ENCODE measurements at places on chromosomes 1 and 21.

DNA sequence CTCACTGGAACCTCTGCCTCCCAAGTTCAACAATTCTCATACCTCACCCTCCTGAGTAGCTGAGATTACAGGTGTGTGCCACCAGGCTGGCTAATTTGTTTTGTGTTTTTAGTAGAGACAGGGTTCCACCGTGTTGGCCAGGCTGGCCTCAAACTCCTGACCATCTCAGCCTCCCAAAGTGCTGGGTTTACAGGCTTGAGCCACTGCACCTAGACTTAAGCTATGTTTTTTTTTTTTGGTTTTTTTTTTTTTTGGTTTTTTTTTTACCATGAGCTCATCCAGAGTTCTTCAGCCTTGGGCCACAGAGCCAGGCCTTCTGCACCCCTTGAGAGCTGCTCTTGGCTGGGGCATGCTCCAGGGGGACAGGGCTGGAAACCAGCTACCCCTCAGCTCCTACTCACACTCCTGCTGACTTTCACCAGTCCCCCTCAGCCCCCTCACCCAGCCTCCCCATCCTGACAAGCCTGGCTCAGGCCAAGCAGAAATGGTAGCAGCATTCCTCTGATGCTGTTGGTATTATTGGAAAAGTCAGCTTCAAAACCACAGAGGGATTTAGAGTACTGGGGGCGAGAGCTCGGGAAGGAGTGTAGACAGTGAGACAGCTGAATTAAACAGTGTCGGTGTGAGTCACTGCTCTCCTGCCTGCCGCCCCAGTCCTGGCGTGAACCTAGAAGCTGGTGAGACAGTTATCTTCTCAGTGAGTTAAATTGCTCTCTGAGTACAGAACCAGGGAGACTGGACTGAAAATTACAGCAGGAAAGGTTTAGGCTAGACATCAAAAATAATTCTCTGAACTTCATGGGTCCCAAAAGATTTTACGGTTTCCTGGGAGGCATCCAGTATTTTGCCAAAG lies 63.7 kb downstream of the NAV1 start:
- no peak for DNase-seq

GRCh38 chr1:104463126-104463697 lies 713.5 kb downstream of the AMY1C start:
- DNase-seq, result no peak

DNA sequence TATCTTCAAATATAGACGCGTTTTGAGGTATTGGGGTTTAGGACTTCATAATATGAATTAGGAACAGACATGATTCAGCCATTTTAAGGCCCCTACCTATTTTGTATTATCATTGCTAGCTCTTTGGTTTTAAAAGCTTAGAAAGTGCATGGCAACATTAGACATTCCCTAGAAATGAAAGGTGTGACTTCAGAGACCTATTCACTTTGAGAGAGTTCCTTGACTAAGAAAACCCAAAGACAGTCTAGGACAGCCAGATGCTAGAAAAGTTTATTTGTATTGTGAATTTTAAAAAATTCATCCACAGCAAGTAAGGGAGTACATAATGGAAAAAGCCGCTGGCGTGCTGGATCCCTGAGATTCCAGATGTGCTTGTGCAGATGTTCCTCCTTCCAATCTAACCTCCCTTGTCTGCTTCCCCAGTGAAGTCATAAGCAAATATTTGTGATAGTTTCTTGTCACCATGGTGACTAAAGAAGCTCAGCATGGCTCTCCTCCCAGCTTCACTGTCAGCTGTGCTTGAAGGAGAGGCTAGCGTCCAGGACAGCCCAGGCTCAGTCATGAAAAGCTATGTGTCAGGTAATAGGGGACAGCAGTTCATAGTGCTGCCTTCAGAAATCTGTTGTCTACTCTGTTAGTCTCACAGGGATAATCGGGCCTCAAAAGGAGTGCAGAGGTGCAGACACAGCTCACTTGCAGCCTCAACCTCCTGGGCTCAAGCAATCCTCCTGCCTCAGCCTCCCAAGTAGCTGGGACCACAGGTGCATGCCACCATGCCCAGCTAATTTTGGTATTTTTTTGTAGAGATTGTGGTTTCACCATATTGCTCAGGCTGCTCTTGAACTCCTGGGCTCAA lies 34.8 kb downstream of the KPNA6 start:
- no peak for DNase-seq

- no peak for DNase-seq
Measured at GRCh38 chr1:193767886-193768285, 581.5 kb upstream of the B3GALT2 start.

DNA sequence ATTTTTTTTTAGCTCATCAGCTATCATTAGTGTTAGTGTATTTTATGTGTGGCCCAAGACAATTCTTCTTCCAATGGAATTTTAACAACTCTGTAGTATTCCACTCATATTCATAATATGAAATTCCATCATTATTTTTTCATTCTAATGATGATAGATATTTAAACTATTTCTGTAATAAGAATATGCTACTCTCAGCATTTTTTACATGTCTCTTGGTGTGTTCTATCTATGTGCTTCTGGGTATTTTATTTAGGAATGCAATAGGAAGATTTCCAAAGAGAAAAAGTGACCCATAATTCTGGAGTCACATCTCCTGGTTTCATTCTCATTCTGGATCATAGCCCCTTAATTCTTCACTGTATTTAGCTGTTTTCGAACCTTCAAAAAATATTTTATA lies 109.5 kb downstream of the LRRC53 start:
- DNase-seq, result no peak

GRCh38 chr1:245045087-245045881 lies 109.5 kb upstream of the KIF26B start:
- no peak for DNase-seq

DNA sequence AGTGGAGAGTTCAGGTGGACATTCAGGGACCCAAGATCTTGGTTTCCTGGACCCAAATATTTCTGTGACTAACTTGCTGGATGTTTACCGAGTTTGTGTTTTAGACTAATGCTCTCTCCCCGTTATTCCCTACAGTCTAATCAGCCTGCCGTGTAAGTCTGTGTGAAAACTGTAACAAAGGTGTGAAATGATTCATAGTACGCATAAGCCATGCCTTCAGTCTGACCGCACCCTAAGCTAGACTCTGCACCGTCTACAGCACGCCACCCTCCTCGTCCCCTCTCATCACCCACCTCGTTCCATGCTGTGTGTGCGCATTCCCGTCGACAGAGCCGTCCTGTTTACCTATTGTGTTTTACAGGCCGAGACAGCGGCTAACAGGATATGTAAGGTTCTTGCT lies 50.5 kb downstream of the ACTN2 start:
- no peak for DNase-seq

DNA sequence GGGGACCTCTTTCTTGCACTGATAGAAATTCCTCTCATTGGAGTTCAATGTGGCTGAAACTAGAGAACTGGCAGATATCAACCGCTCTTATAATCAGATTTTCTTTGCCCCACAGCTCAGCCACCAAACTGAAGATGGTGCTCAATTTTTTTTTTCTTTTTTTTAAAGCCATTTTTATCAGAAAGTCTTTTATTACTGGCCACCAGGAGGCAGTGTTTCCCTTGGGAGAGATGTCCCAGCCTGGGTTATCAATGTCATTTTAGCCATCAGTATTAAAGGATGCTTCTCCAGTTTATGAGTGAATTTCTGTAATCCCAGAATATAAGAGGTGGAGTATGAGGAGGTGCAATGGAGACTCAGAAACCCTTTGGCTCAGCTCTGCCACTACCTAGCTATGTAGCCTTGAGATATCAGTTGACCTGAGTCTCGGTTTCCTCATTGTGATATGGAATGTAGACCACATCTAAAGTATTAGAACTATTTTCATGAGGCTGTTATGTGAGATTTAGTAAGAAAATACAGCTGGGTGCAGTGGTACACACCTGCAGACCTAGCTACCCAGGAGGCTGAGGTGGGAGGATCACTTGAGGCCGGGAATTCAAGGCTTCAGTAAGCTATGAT lies 27.6 kb downstream of the CD244 start:
- peak; percentile 11 for DNase-seq

GRCh38 chr1:153262070-153262366 lies 2.5 kb downstream of the LORICRIN start:
- no peak for DNase-seq

- no peak for DNase-seq
Measured at GRCh38 chr1:21317035-21317689, 26.9 kb upstream of the ECE1 start.

DNA sequence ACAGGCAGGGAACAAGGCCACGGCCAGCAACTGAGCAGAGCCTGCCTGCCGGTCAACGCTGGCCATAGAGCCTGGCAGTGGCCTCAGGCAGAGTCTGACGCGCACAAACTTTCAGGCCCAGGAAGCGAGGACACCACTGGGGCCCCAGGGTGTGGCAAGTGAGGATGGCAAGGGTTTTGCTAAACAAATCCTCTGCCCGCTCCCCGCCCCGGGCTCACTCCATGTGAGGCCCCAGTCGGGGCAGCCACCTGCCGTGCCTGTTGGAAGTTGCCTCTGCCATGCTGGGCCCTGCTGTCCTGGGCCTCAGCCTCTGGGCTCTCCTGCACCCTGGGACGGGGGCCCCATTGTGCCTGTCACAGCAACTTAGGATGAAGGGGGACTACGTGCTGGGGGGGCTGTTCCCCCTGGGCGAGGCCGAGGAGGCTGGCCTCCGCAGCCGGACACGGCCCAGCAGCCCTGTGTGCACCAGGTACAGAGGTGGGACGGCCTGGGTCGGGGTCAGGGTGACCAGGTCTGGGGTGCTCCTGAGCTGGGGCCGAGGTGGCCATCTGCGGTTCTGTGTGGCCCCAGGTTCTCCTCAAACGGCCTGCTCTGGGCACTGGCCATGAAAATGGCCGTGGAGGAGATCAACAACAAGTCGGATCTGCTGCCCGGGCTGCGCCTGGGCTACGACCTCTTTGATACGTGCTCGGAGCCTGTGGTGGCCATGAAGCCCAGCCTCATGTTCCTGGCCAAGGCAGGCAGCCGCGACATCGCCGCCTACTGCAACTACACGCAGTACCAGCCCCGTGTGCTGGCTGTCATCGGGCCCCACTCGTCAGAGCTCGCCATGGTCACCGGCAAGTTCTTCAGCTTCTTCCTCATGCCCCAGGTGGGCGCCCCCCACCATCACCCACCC lies at the start of gene TAS1R3:
TSS of gene TAS1R3 (plus strand) at position 213 of the 898 bp plus-strand sequence. CDS start at position 279, 66 bp downstream.
- no peak for DNase-seq

DNA sequence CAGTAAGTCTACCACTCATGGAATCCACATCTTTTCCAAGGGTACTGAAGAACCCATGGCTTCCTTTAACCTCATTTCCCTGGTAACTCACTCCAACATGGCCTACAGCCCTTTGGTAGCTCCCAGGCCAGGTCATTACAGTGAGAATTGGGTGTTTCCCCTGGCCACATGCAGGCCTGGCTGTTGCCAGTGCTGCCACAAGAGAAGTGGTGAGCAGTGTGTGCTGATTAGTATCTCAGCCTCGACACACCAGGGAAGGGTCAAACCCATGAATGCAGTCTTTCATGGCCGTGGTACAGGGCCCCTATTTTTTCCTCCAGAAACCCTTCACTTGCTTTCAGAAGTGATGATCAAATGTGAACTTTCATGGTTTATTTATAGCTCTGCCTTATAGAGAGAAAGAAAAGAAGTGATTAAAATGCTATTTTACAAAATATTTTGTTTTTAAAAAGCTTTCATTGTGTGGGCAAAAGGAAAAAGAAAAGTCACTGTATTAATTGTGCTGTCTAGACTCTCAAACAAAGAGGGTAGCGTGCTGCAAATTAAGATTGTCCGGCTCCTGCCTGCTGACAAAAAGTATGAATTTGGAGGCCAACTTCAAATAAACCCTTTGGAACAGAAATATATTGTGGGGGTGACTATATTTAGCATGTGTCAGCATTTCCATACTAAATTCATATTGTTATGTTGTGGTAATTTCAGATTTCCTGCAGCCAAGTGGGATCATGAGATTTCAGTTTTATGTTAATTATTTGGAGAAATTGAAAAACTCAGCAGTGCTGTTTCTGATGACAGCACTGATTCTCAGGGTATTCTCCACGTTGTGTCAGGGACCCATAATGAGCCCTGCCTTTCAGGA lies 62.0 kb upstream of the HOOK1 start:
- DNase-seq, result no peak

- DNase-seq, result no peak
Measured at GRCh38 chr1:9112961-9113880, 15.7 kb downstream of the GPR157 start.

DNA sequence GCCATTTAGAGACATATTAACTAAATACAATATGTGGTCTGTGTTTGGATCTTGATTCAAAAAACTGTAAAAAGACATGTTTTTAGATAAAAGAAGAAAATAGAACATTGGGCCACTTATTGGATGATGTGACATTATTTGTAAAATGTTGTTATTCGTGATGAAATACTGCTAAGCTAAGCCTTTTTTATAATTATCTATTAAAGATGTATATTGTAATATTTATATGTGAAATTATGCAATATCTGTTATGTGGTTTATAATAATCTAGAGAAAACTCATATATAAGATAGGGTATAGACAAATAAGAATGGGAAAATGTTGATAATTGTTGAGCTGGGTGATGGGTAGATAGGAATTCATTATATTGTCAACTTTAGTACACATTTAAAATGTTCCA lies 82.0 kb upstream of the RGS1 start:
- no peak for DNase-seq

GRCh38 chr1:20932437-20932977 lies 145.4 kb upstream of the HP1BP3 start:
- DNase-seq, result no peak

DNA sequence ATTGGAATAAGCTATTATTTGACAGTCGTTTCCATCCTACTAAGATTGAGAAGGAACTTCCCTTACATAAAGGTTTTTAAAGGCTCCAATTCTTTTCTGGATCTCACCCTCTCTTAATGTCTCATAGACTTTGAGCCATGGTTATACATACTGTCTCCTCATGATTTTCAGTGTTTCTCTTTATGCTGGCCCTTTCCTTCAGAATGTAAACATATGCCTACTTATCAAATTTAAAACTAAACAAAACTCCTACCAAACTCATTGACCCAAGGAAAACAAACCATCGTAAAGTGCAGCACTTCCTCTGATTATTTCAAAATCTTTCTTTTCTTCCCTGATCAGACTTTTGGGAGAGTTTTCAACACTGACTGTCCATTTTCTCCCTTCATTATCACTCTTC lies 163.4 kb upstream of the DPYD start:
- no peak for DNase-seq

GRCh38 chr1:153550827-153551500 lies 1.9 kb upstream of the S100A3 start:
- DNase-seq, result no peak

- DNase-seq, result no peak
Measured at GRCh38 chr1:15329104-15329820, 80.4 kb upstream of the EFHD2 start.

GRCh38 chr1:23905461-23906025 lies 7.6 kb downstream of the CNR2 start:
- no peak for DNase-seq
